ENCODE measurements at places on chromosomes 4 and X.

DNA sequence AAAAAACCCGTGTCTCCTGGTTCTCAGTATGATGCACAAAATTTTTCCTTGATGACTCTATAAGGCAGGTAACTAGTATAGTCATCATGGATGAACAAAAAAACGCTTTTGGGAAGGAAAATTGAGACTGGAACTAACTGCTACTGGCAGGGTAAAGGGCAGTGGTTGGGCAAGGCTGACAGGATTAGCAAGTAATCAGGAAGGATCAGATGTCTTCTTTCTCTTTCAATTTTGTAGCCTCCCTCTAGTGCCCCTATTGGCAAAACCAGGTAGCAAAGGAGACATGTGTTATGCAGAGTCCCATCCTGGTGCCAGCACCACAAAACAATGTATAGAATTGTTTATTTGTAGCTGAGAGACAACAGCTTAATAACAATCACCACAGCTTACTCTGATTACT is 12.8 kb upstream of the SLITRK4 start:
- DNase-seq, result no peak

GRCh38 chrX:3548765-3549391 is 164.6 kb downstream of the PRKX start:
- DNase-seq, result no peak

DNA sequence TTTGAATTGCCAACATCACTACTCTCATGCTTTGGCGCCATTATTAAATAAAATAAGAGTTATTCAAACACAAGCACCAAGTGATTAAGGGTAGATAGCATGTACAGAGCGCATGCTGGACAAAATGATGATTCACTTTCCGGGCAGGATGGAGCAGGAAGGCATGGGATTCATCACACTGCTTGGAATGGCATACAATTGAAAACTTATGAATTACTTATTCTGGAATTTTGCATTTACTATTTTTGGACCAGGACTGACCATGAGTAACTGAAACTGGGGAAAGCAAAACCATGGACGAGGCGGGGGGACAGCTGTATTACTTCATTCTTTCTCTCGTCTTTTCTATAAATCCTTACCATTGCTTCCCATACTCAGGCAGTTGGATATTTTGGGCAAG is 28.5 kb upstream of the FGF5 start:
- no peak for DNase-seq

- no peak for DNase-seq
Observed at GRCh38 chr4:176939445-176939844, 146.7 kb upstream of the VEGFC start.

DNA sequence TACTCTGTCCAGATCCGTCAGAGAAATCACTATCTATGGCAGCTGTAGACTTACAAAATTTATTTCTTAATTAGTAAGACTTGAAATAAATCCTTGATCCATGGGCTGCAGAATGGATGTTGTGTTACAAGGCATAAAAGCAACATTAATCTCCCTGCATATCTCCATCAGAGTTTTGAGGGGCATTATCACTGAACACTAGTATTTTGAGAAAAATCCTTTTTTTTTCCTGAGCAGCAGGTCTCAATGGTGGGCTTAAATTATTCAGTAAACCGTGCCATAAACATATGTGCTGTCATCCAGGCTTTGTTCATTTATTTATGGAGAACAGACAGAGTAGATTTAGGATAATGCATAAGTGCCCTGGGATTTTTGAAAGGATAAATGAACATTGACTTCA is 457.9 kb upstream of the CTSO start:
- no peak for DNase-seq

DNA sequence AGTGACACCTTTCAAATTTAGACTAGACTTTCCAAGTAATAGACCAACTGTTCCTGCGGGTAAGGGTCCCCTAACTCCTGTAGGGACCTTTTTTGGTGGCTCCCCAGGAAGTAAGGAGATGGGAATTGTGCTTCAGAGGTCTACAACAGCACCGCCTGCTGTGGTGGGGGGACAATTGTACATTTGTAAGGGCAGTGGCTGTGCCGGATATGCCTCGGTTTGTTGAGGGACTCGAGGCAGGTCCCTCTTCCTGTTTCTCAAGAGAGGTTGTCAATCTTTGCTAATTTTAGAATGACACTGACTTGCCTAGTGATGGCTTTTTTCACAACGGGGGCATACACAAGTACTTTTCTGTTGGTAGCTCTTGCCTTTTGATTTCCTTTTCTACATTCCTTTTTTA is 15.5 kb upstream of the HSD17B11 start:
- no peak for DNase-seq

- DNase-seq, result no peak
Observed at GRCh38 chrX:34563804-34564203, 93.3 kb downstream of the TMEM47 start.

- no peak for DNase-seq
Observed at GRCh38 chrX:152958047-152958446, 35.9 kb downstream of the PNMA5 start.

- DNase-seq, result no peak
Observed at GRCh38 chr4:32841217-32841616, 2121.0 kb downstream of the PCDH7 start.

- DNase-seq, result no peak
Observed at GRCh38 chrX:153999359-154000037, 20.2 kb downstream of the IRAK1 start.

- DNase-seq, result no peak
Observed at GRCh38 chrX:42398967-42399631, 378.9 kb downstream of the PPP1R2C start.

DNA sequence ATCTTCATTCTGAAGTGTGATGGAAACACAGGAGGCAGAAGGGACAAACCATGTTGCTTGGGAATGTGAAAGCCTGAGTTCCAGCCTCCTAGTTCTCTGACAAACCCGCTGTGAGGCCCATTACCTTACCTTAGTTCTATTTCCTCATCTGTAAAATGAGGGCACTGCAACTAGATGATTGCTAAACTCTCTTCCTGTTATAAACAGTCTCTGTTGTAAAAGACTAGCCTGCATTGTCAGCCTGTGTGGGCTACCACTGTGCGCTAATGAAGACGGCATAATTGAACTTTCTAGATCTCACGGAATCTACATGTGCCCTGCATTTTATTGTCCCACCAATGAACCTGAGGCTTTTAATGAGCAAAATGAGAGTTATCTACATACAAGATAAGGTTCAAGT is 147.2 kb downstream of the AFF2 start:
- no peak for DNase-seq

GRCh38 chr4:95388911-95389310 is 159.9 kb downstream of the UNC5C start:
- no peak for DNase-seq

- DNase-seq, result peak; percentile 31
Observed at GRCh38 chrX:71178908-71179307, 34.3 kb downstream of the NLGN3 start.

- no peak for DNase-seq
Observed at GRCh38 chr4:95155759-95156451, 392.9 kb downstream of the UNC5C start.

DNA sequence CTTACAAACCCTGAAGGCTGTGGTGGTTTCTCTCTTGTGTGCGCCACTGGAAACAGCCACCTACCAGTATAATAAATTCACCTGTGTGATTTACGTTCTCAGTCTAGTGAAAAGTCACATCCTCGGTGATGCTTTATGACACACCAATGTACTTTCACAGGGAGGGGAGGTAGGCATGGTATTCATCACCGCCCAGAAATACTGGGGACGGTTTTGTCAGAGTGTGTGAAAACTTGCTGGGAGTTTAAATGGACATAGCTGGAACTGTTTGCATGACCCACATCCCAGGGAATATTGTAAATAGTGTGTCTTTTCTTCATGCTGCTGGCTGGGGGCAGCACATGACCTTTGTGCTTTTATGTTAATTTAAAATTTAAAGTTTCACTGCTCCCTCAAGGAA is 421.8 kb downstream of the MAPK10 start:
- DNase-seq, result no peak

DNA sequence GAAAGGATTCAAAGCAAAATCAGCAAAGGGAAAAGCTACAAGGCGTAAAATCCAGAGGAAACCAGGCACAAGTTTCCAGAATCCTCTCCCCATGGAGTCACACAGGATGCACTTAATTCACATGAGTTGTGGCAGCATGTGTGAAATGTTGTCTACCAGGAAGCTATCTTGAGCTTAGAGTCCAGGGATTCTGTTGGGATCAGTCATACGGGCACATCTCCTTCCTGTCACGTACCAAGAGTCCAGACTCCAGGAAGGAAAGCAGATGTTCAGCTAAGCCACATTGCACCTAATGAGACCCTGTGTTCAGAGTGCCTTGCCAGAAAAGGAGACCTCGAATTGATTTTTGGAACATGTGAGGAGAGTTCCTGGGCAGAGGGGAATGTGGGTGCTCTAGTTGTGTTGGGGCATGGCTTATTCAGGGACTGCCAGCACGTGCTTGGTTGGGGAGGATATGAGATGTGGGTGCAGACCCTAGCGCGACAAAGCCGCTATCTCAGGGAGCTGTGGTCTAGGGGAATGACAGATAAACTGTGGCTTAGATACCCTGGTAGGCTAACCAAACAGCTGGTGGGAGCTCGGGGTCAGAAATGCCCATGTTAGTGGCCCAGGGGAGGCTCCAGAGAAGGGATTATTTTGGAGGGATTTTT is 70.0 kb downstream of the EVC start:
- DNase-seq, result no peak

GRCh38 chr4:153485359-153485758 is 19.2 kb downstream of the TMEM131L start:
- no peak for DNase-seq

Data from activated T-cell treated with anti-CD3 and anti-CD28 coated beads, Interleukin-2, amount 50 U/mL, for 1 hour (primary cell).